NCI-H446 treated with DMSO at 0.1 percent for 48 hours (cell line): ENCODE measurements at places on chromosomes 2 and 18.

GRCh38 chr2:237205043-237205541 is 119.4 kb downstream of the COPS8 start:
- DNase-seq, result no peak

GRCh38 chr2:2597712-2598111 is 266.6 kb upstream of the MYT1L start:
- no peak for DNase-seq

GRCh38 chr2:55887351-55887750 is 36.2 kb downstream of the EFEMP1 start:
- peak; percentile 31 for DNase-seq

GRCh38 chr2:19205983-19206533 is 152.4 kb downstream of the OSR1 start:
- DNase-seq, result no peak

DNA sequence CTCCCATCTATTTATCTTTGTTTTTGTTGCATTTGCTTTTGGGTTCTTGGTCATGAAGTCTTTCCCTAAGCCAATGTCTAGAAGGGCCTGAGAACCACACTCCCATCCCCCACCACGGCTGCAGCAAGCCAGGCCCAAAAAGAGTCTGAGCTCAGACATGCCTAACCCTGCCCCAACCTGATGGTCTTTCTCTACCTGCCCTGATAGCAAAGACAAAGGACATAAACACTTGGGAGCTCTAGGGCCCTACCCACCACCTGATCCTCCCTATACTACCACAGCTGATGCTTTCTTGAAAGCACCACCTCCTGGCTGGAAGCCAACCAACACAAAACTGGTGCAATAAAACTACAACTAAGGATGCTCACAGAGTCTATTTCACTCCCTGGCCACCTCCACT is 233.4 kb downstream of the WDR7 start:
- DNase-seq, result no peak

GRCh38 chr2:170006587-170007325 is 171.2 kb upstream of the MYO3B start:
- DNase-seq, result no peak

- DNase-seq, result no peak
Observed at GRCh38 chr2:81196383-81196851, 891.9 kb upstream of the LRRTM1 start.

DNA sequence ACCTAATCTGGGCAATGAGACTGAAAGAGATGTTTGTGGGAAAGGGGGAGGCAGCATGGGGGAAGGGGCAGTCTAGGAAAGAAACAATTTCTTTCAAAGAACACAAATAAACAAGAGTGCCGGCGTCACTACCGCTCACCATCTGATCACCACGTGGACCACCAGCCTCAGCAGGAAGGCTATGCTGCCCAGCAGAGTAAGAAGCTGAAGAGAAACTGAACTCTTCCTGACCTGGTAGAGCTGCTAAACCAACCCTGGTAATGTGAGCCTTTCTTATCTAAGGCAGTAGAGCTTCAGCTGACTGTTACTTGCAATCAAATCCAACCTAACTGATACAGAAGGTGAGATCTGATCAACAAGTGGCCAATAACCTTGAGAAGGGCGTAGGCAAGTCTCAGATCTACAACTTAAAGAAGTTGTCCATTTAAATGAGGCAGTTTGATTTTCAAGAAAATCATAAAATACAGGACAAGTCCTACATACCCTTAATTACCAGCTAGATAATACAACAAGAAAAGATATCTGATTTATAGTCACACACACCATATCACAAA is 44.2 kb upstream of the SPTBN1 start:
- no peak for DNase-seq

DNA sequence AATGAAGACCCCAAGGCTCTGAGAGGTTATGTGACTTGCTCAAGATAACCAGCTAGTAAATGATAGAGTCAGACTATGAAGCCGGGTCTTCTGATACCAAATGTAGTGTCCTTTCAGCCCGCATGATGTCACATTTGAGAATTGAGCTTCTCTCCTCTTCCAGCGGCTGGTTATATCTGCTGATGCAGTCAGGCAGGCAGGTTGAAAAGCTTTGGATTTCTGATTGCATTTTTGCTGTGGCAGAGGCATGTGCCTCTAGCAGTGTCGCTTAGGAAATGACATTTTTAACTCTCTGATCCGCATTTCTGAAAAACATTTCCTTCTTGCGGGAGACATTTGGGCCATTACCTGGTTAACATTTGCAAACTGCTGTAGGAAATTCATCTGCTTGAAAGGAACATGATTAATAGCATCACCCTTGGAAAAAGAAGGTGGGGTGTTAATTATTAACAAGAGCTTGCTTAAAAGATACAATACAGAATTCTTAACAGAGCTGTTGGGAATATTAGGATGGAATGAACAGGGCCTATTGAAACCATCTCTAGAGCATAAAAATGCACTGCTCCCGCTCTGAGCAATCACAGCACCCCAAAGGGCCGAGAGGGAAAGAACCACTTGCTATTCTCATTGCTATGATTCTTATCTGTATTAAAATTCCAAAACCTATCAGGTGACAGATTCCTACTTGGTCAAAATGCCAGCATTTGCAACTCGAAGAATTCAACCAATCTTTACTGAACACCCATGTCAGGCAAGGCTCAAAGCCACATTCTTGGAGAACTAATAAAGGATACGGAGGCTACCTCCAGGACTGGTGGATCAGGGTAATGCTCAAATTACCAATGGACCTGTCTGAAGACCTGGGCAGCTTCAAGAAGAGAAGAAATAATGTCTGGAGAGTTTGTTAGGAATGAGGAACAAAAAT is 25.9 kb downstream of the MRO start:
- no peak for DNase-seq

GRCh38 chr18:46516555-46516954 is 140.5 kb downstream of the LOXHD1 start:
- no peak for DNase-seq

- peak; percentile 74 for DNase-seq
Observed at GRCh38 chr2:182593394-182593975, 122.6 kb upstream of the DNAJC10 start.

- DNase-seq, result no peak
Observed at GRCh38 chr2:37616677-37617005, 54.8 kb downstream of the CDC42EP3 start.

- DNase-seq, result no peak
Observed at GRCh38 chr2:220987839-220988238, 584.3 kb downstream of the EPHA4 start.

DNA sequence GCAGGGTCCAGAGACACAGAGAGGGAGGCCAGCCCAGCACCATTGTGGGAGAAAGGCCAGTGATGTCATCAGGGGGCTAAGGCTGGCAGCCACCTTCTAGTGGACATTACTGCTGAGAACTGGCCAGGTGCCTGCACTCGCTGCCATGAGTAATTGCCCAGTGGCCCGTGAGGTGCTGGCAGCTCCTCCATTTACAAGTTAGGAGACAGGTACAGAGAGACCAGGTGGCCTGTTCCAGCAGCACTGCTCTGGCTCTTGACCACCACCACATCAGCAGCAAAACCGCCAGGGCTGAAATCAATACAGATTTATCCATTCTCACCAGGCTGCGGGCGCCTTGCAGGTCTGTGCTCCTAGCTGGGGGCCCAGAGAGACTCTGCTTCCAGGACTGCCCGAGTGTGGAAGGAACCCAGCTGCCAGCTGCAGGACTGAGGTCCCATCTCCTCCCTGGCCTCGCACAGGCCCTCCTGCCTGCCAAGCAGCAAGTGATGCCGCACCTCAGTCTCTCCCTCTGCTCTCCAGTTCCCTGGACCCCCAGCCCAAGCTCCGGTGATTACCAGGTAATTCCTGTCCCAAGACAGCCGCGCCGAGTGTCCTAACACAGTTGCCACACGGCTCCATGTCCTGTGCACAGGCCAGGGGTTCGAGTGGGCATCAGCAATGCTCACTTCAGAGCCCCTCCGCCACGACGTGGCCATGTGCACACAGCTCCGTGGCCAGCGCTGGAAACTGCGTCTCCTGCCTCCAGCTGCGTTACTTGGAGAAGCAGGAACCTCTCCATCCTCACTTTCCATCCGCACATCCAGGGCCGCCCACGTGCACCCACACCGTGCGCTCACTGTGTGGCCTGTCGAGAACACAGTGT is 101.0 kb upstream of the CTDP1 start:
- no peak for DNase-seq

GRCh38 chr2:216770717-216771116 is 75.4 kb upstream of the IGFBP5 start:
- no peak for DNase-seq

DNA sequence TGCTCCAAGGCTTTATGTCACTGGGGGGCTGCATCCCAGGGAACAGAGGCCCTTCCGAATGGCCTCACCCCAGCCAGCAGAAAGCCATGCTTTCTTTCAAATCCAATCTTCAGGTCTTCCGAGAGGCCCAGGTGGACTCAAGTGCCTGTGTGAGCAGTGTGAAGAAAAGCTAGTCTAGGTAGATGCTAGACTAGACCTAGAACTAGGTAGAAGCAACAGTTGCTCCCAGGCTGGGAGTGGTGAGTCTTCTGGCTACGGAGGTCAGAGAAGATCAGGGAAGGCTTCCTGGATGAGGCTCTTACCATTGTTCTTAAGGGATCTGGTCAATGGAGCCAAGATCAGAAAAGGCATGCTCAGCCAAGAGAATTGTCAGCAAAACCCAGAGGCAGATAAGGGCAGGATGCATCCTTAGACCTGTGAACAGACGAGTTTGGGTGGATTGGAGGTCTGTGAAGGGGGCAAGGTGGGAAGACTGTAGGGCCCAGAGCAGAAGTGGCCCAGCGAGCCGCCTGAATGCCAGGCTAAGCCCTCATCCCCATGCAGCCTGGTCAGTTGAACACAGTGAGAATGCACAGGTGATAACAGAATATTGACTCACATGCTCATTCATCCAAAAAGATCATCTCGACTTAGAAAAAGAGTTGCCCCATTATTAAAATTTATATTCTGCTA is 110.8 kb downstream of the SMAD7 start:
- DNase-seq, result no peak

DNA sequence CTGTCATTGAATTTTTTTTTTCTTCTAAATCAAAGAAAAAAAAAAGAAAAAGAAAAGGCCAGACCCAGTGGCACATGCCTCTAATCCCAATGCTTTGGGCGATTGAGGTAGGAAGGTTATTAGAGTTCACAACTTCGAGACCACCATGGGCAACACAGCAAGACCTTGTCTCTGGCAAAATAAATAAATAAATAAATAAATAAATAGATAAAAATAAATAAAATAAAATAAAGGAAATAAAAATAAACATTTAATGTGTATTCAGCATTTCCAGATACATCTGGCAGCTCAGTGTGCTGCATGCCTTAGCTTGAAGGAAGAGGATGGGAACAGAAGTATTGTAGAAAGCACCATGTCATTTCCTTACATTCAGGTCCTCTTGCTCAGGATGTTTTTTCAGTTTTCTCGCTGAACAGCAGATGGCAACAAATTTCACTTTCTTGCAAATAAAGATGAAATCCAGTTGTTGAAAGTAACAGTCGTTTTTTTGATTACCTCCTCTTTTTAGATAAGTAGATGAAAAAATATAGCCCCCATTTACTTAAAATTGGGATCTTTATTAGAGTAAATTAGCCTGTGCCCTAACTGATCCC is 25.7 kb upstream of the FAM178B start:
- DNase-seq, result peak; percentile 34

- no peak for DNase-seq
Observed at GRCh38 chr18:62776024-62776570, 60.8 kb downstream of the PHLPP1 start.

- no peak for DNase-seq
Observed at GRCh38 chr2:40343902-40344301, 108.0 kb downstream of the SLC8A1 start.

DNA sequence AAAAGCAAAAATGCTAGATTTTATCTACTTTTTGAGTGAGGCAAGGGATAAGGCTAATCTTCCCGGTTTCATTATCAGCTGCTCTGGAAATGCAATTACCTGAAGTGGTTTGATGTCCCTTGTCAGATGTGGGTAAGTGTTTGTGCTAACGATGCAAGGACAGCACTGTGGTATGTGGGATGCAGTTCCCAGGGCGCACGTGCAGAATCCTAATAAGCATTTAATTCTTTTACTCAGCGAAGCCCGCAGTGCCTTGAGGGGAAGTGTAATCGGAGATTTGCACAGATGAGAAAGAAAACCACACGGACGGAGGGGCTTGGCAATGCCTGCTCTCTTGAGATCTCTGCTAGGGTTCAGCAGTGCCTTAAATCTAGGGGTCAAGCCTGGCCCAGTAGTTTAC is 108.5 kb upstream of the LYPD6 start:
- DNase-seq, result no peak

- DNase-seq, result peak; percentile 50
Observed at GRCh38 chr2:39719317-39719716, 53.6 kb downstream of the TMEM178A start.

DNA sequence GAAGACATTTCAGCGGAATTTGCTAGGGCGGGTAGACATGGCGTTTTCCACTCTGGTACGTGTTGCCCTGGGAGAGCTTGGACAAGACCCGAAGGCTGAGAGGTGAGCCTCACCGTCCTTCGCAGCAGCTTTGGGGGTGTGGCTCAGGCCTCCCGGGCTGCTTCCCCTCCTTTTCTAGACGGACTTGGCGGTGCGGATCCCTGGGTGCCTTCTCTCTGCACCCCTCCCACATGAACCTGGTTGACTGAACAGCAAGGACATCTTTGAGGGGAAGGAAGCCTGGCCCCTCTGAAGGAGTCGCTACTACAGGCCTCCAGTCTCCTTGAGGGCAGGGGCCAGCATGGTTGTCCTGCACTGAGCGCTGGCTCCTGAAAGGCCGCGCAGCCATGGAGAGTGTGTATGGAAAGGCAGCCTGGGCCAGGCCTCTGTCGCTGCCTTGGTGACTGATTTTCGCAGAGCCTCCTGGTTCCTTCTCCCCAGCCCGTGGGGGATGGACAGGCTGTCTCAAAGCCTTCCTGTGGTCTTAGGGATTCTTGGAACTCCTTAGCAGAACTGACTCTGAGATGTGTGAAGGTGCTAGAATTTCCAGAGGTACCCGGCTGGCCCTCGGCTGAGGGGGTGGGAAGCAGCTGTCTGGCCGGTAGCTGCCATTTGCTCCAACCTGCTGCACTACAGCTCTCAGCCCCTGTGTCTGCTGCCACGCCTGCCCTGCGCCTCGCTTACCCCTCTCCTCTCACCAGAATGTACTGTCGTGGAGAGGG is 9.9 kb downstream of the CNNM4 start:
- DNase-seq, result no peak

- no peak for DNase-seq
Observed at GRCh38 chr2:41932241-41933045, 115.4 kb upstream of the PKDCC start.

DNA sequence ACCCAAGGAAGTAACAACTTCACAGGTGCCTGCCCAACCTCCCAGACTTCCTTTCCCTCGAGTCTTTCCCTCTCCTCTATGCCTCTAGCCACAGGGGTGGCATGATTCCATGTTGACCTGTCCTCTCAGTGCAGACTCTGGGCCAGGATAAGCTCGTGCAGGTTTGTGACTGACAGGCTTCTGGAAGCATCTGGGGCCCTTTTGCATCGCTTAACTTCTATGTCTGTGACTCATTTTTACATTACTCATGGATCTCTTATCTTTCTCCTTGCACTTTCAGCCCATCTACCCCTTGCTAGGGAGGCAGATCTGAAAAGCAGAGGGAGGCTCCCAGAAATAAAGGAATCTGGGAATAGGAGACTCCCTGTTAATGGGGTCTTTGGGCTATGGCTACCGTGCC is 98.5 kb upstream of the RIOK3 start:
- DNase-seq, result no peak
